ENCODE measurements at places on chromosomes 16 and 17.
A peak's percentile ranks its signal among the peaks of the same experiment; 100 is the strongest.

GRCh38 chr16:14001521-14001920 lies 69.6 kb upstream of the MRTFB start:
- no peak for DNase-seq

- no peak for DNase-seq
Observed at GRCh38 chr16:77541165-77541564, 106.3 kb upstream of the ADAMTS18 start.

DNA sequence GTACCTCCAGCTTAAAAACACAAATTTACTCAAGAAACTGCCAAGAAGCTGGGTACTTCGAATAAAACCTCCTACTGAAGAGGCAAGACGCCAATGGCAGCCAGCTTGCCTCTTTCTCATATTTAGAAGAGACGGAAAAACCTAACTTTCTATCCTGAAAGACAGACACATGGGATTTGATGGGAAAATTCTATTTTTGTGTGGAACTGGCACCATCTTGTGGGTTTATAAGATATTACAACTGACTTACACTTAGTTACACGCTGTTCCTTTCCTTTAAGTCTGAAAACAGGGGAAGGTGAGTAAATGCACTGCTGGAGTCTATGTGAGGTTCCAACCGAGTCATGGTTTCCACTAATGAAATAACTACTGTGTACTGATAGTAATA lies 10.3 kb downstream of the ZNF18 start:
- no peak for DNase-seq

- DNase-seq = no peak
Observed at GRCh38 chr17:45706033-45706432, 78.1 kb upstream of the CRHR1 start.

- DNase-seq = peak; percentile 77
Observed at GRCh38 chr17:44543213-44543904, 13.9 kb upstream of the FZD2 start.

GRCh38 chr16:20911361-20911760 lies 10.8 kb downstream of the LYRM1 start:
- DNase-seq = no peak

DNA sequence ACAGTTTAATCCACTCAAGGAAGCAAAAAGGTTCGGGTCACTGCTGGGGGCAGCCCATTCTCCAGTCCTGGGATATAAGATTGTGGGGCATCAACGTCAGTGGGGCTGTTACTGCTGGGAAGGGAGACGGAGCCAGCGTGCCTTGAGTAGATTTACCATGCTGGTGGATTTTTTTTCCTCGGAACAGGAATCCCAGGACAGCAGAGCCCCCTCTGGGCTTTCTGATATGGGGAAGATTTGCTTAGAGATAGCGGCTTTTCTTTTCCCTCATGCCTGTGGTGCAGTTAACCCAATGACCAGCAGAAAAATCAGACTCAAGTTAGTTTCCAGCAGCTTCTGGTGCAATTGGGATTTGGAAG lies 35.4 kb downstream of the WSCD1 start:
- no peak for DNase-seq

- no peak for DNase-seq
Observed at GRCh38 chr17:79136596-79136995, 62.0 kb downstream of the ENGASE start.

GRCh38 chr16:68310437-68310773 lies 341 bp downstream of the SLC7A6OS start:
- DNase-seq = no peak

DNA sequence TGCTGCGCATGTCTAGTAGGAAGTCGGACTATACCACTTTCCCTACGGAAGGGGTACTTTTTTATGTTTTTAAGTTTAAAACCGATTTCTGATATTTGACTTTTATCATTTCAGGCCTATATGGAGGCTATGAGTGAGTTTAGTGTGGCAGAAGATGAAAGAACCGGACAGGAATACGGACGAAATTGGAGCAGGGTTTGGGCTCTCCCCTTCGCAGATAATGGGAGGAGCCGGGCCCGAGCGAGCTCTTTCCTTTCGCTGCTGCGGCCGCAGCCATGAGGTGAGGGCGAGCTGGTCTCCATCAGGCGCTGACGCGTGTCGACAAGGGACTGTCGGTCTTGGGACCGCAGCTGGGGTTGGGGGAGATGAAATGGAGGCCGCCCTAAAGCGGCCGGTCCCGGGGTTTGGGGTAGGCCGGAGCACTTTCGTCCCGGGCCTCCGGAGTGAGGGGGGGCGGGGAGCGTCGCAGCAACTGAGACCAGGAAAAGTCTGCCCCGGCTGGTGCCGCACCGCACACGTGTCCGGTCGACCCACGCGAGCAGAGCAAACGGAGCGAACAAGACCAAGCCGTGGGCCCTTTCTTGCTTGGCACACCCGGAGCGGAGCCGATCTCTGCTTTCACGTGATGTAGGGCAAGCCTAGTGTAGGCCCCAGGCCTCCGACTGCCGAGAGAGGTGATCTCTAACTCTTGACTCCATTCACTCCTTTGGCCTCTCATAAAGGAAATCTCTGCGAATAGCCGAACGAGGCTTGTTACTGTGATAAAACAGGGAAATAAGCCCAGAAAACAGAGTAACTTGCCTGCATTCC lies at the start of gene RPL19:
RPL19 (plus strand) TSS at position 214 of the 810 bp plus-strand sequence; CDS start at position 276, 62 bp downstream.
- no peak for DNase-seq

GRCh38 chr16:56423584-56424403 lies 1.6 kb downstream of the AMFR start:
- no peak for DNase-seq

DNA sequence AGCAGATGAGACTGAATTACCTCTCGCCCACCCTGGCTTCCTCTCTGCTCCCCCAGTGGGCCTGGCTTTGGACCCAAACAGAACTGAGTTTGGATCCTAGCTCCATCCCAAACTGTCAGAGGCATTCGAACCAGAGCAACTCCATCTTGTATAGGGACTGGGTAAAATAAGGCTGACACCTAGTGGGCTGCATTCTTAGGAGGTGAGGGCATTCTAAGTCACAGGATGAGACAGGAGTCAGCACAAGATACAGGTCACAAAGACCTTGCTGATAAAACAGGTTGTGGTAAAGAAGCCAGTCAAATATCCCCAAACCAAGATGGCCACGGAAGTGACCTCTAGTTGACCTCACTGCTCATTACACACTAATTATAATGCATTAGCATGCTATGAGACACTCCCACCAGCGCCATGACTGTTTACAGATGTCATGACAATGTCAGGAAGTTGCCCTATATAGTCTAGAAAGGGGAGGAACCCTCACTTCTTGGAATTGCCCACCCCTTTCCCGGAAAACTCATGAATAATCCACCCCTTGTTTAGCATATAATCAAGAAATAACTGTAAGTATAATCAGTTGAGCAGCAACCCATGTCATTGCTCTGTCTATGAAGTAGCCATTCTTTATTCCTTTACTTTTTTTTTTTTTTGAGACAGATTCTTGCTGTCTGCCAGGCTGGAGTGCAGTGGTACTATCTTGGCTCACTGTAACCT lies 44.4 kb downstream of the LYRM1 start:
- no peak for DNase-seq

DNA sequence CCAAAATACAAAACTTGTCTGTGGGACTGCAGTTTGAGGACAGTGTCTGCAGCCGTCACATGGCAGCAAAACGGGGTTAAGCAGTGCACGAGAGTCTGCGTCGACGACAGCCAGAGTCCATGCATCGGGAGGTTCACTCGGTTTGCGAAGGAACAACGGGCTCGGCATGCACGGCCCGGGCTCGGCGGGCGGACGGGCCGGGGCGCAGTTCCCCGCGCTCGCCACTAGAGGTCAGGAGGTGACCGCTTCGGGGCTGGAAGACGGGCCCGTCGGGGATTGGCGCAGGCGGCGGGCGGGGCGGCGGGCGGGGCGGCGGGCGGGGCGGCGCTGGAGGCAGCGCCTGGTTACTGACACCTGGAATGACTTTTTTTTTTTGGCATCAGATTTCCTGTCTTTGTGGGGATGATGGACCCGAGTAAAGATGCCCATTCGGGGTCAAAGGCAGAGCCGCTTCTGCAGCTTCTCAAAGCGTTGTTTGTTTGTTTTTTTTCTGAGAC lies 6.5 kb downstream of the SCGB1C2 start:
- DNase-seq = no peak

GRCh38 chr16:74094514-74094913 lies 202.1 kb upstream of the PSMD7 start:
- DNase-seq = no peak

- DNase-seq = no peak
Observed at GRCh38 chr16:7834771-7835431, 502.3 kb downstream of the RBFOX1 start.

DNA sequence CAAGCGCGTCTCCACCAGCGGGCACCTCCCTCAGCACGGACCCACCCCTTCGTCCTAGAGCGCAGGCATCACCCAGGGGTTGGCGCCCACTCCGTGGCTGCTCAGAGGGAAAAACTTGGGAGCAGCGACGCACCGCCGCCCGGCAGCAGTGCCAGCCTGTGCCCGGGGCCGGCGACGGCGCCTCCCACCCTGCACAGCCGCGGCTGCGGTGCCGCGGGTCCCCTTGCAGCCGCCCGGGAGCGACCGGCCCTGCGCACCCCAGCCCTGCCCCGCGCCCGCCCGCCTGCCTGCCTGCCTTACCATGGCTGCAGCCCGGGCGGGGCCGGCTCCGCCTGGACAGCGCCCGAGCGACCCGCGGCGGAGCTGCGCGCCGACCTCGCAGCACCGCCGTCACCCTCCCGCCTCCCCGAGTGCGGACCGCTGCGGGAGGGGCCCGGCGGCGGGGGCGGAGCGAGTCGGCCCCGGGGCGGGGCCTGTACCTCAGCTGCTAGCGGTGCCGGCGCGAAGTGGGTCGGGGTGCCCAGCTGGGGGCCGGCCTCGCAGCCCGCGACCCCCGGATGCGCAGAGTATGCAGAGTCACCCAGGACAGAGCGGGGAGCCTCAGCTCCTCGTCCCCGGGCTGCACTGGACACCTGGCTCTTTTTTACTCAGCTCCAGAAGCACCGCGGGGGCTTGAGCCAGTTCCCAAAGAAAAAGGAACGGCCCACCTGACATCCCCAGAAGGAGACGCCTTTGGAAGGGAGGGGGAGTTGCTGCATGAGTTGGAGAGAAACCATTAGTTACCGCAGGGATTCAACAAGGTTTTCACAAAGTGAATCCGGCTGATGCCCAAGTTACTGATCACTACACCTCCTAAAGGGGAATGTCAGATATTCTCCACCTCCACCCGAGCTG lies 17.5 kb upstream of the MTMR4 start:
- DNase-seq = no peak

GRCh38 chr17:67528751-67529436 lies 151.8 kb downstream of the PITPNC1 start:
- DNase-seq = peak; percentile 52

- no peak for DNase-seq
Observed at GRCh38 chr17:17104494-17104893, 62.2 kb downstream of the MPRIP start.

DNA sequence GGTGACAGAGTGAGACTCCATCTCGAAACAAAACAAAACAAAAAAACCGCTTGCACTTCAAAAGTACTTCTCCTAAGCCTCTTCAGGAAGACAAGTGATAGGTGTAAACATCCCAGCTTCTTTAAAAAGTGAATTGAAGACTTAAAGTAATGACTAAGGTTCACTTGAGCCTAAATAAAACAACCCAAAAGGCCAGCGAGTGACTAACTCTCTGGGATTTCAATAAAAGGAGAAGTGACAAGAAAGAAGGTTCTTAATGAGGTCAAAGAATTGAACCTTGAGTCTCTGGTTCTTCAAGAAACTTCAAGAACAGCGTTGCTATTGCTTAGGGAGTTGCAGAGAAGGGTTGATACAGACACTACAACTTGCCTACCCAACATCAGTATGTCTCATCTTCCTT lies 42.2 kb downstream of the STX8 start:
- DNase-seq = no peak

DNA sequence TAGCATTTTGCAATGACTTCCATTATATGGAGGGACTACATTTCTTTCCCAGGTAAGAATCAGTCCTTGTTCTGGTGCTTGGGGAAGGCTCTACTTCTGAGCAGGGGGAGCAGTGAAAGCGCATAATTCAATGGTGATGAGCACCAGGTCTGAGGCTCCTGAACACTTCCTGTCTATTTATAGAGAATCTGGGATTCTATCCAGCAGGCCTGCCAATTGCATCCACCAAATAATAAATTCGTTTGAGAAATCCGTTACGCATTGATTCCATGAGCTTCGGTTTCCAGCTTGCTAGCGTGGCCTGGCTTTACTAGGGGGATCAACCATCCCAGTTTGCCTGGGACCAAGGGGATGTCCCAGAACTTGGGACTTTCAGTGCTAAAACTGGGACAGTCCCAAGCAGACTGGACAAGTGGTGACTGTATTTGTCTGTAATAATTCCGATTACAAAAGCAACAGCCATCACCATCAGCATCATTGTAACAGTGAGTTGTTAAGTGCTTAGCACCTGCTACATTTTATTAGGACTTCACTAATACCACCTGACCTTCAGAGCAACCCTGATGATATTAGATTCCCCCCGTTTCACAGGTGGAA lies 349.9 kb downstream of the MAF start:
- DNase-seq = no peak

DNA sequence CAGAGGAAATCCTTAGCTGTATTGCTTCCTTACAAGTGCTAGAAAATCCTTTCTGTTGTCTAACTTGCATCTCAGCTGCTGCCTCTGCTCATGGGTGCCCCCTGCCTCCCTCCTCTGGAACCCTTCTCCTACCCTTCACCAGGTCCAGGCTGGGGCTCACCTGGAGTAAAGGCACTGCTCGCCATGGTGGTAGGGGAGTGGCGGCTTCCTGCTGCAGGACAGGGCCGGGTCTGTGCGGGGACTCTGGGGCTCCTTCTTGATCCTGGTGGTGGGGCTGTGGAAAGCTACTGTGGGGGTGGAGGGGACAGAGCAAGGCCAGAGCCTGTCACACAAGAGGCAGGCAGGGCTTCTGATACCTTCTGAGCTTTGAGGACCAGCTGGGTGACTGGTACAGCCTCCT lies 12.4 kb downstream of the ETV4 start:
- DNase-seq = no peak

GRCh38 chr17:41073676-41074075 lies 8.0 kb upstream of the KRTAP2-4 start:
- DNase-seq = no peak

DNA sequence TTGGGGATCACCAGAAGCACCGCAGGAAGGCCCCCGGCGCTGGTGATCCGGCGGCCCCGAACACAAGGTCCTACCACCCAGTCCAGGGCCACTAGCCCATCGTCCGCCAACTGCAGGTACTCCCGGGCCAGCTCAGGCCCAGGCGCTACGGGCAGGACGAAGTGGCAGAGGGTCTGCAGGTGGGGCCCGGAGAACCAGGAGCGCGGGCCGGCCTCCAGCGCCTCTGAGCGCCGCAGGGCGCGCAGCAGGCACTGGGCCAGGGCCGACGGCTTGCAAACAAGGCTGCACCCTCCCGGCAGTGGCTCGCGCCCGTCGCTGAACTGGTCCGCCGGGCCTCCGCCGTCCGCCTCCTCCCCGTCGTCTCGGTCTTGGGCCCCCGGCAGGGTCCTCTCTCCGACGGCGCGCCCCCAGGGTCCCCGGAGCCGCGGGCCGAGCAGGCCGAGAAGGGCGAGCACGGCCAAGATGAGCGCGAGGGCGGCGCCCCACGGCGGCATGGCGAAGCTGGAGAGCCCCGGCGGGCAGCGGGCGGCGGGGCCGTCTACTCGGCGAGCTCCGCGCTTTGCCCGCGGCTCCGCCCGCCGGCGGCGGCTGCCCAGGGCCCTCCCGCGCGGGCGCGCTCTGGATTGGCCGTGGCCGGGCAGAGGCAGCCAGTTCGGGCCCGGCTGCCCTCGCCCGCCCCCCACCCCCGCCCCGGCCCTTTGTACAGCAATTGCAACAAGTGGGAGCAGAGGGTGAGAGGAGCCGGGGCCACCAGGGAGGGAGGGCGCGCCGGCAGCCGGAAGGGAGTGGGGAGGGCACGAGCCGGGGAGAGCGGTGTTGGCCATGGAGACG lies at the start of gene ABHD15:
ABHD15 (minus strand) TSS at position 565 of the 831 bp plus-strand sequence; CDS start at position 494, 71 bp downstream.
- DNase-seq = no peak

- no peak for DNase-seq
Observed at GRCh38 chr16:88391144-88391850, 8.5 kb downstream of the ZNF469 start.

GRCh38 chr17:50661795-50662391 lies 27.2 kb downstream of the ABCC3 start:
- DNase-seq = peak; percentile 72
